NK-92 treated with Interleukin-12 subunit alpha and Interleukin-12 subunit beta, amount 100 ng/mL, for 24 hours (cell line): ENCODE measurements at places on chromosomes 5 and 9.

GRCh38 chr9:126704157-126704891 is 90.6 kb downstream of the LMX1B start:
- no peak for DNase-seq

DNA sequence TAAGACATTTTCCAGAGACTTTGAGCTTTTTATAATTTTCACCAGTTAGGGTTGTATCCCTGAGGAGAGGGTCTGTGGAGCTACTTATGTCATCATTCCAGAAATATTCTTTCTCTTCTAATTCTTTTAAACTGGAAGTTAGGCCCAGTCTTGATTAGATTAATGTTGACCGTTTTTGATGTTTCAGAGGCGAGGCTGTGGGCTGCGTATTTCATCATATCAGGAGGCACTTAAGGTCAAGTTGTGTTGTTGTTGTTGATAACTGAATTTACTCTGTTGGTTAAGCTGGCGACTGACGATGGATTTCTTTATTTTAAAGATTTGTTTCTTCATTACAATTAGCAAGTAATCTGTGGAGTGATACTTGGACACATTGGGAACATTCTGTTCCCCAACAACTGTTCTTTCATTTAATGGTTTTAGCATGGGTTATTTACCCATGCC is 20.1 kb downstream of the IPO11 start:
- no peak for DNase-seq

DNA sequence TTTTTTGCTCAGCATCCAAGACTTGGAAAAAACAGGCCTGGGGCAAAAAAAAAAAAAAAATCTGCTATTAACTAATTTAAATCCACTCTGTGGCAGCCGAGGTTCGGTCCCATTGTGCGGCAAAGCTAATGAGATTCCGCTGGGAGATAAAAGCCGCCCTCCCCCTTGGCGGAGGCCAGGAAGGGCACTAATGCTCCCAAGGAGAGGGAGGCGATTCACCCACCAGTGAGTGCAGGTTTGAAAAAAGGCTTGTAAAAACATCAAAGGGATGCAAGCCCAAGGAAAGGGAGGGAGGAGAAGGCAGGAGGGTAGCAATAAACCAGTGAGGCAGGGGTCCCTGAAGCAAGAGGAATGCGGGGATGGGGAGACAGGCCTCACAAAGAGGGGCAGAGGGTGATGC is 129.5 kb upstream of the RAPGEF1 start:
- DNase-seq = no peak

DNA sequence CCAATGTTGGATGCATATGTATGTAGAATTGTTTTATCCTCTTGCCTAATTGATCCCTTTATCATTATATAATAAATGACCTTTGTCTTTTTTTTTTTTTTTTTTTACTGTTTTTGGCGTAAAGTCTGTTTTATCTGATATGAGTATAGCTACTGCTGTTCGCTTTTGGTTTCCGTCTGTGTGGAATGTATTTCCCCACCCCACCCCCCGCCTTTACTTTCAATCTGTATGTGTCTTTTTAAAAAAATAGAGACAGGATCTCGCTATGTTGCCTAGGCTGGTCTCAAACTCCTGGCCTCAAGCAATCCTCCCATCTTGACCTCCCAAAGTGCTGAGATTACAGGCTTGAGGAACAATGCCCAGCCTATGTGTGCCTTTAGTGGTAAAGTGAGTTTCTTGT is 11.3 kb downstream of the AHRR start:
- no peak for DNase-seq

DNA sequence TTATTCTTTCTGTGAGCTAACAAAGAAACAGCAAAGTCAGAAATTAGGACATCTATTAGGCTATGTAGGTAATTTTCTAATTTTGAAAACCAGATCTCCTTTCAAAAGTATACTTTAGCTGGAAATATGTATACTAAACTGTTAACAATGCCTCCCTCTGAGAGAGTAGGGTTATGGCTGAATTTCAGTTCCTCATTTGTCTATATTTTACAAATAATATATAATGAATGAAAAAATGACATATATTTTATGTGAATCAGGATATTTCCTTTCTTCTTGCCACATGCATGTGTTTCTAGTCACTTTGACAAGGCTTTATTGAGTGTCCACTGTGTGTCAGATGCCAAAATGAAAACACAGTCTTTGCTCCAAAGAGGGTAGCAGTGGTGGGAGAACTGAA is 15.4 kb downstream of the HACD4 start:
- DNase-seq = no peak

GRCh38 chr9:14030375-14031059 is 283.4 kb downstream of the NFIB start:
- DNase-seq = no peak

- no peak for DNase-seq
These were observed 177.6 kb downstream of the DEPDC1B start for GRCh38 chr5:60522292-60522905.

DNA sequence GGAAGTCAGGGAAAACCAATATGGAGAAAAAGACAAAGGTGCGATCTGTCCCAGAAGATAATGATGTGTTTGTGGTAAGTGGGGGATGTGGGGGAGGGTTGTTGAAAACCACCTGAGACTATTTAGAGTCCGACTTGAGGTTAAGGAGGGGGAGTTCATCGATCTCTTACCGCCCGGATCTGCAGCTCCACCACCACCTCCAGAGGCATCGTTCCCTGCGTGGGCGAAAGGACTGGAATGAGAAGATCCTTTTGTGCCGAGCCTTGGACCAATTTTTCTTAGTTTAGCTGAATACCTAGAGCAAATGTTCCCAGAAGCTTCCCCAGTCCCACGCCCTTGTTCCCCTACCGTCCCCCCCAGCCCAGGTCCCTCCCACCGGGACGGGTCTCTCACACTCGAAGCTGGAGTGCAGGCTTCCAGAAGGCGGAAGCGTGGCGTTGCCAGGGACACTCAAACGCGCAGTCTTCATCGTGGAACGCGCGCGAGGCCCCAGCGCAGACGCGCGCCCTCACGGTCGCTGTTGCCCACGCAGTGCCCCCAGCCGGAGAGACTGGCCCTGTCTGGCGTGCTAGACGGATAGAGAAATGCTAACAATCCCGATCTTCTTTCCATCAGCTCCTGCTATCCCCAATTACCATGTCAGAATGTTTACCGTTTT is at the start of gene SPATA6L:
Gene SPATA6L, minus strand, starts transcription at position 439 of the 658 bp plus-strand sequence. Its CDS starts 230 bp downstream, at position 209.
- DNase-seq = no peak

- no peak for DNase-seq
These were observed 271.8 kb downstream of the NNT start for GRCh38 chr5:43874772-43875171.

DNA sequence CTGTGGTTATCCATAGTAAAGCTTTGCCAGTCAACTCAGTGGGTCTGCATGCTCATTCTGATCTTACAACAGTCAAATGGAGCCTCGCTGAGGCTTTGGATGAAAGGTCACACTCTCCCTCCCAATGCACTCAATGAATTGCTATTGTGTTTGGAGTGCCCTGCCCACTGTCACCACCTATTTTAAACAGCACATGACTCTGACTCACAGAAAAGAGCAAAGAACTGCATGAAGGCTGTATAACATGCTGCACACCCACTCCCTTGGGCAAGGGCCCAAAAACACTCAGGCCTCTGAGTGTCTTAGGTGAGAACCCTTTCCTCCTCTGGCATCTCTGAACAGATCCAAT is 118.7 kb upstream of the CCDC112 start:
- no peak for DNase-seq
